ENCODE measurements at places on chromosomes 13 and 19.

DNA sequence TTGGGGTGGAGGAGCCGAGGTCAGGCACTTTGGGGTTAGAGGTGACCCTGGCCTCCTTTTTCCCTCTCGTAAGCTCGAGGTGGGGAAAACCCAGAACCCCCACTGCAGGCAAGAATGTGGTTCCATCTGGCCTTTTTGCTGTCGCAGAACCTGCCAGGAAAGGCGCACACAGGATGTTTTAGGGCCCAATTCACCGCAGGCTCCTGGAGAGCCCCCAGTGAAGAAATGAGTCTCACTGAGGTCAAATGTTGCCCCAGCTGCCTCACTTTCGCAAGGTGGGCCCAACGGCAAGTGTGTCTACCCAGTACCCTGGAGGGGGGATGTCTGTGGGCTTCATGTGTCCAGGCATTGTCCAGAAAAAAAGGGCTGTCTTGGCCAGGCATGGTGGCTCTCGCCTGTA, 61.8 kb downstream of the PEX11G start:
- no peak for DNase-seq

GRCh38 chr13:26011996-26012821, 39.6 kb downstream of the SHISA2 start:
- no peak for DNase-seq

DNA sequence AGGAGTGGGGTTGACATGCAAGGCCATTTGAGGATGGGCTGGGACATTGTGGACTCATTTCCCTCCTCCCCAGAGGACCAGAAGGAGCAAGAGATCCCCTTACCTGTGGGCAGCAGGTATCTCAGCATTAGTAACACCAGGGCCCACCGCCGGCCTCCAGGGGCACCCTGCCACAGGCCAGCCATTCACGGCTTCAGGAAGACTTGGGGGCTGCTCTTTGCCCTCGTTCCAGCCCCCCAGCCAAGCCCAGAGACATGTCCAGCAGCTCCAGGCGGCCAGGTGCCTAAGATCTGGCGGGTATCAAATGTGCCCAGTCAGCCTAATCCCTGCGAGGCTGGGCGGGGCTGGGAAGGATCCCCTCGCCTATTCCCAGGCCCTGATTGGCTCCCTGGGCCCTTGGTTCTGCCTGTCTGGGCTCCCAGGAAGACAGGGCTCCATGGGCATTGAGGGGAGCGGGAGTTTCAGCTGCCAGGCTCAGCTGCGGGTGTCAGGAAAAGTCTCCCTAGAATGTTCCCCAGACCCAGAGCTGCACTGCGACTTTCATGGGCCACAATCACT, 21.3 kb upstream of the OR1M1 start:
- no peak for DNase-seq

GRCh38 chr13:40589285-40590109, 76.9 kb downstream of the FOXO1 start:
- DNase-seq, result peak; percentile 77

DNA sequence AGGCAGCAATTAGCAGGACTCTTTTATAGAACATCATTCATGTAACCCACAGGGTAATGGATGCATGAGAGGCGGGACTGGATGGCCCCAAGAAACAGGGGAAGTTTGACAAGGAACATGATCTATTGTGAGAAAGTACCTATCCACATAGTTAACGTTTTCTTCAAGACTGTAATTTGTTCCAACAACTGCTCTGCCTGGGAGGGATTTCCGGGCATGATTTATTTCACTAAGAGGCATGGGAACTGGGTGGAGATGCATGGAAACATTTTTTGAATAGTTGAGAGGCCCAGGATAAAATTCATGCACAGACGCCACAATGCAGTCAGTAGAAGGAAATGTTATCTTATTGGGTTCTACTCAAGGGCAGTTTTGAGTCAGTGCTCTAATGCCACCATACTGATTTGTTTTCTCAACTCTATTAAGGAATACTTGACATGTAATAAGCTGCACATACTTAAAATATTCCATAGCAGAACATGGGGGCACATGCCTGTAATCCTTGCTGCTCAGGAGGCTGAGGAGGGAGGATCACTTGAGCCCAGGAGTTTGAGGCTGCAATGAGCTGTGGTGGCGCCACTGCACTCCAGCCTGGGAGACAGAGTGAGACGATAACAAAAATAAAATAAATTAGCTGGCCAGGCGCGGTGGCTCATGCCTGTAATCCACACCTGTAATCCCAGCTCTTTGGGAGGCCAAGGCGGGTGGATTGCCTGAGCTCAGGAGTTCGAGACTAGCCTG, 9.9 kb upstream of the ATG4D start:
- no peak for DNase-seq

GRCh38 chr13:78239714-78240113, 321.1 kb upstream of the EDNRB start:
- DNase-seq, result no peak

DNA sequence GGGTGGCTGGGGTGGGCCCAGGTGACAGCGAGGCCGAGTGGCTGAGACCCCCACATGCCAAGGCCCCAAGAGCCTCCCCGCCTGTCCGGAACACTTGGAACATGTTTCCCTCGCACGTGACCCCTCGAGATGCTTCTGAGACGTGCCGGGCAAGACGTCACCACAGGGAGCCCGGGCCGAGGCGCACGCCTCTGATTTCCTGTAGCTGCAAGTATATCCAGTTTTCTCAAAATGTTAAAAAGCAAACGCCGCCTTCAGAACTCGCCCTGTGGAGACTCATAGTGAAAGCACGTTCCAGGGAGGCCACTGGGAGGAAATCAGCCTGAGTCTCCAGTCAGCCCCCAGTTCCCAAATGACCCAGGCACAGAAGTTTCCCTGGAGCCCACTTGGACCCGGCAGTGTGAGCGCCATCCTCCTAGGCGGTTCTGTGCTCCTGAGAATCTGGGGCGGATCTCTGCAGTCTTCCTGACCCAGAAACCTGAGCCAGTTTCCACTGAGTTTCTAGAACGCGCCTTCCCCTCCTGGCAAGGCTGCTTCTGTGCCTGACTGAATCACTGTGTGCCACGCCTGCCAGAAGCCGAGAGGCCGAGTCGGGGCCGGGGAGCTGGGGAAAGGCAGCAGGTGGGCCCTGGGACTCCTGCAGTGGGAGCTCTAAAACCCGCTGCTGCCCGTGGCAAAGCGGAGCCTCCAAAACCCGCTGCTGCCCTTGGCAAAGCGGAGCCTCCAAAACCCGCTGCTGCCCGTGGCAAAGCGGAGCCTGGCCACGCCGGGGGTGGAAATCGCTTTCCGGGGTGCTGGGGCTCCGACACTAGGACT, 179.3 kb downstream of the KDM4B start:
- DNase-seq, result no peak

GRCh38 chr19:50008532-50008931, 16.6 kb downstream of the VRK3 start:
- no peak for DNase-seq

DNA sequence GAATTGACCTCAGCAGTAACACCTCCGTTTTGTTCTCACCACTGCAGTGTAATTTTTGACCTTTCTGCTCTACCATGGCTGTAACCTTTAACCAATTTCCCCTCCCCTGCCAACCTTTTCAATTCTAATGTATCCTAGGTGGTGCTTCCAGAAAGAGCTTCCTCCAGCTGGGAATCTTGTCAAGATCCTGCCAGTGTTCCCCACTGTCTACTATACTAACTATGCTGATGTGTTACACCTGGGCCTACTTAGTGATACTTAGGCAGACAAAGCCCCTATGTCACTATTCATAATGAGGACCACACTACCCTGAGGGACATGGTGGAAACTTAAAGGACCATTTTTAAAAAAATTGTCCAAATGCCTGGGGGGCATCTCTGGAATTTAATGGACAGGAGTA, 41.0 kb downstream of the MBNL2 start:
- no peak for DNase-seq
